ENCODE measurements at places on chromosomes 12 and 14.

GRCh38 chr14:71588028-71588427 is 344.2 kb upstream of the RGS6 start:
- DNase-seq = no peak

GRCh38 chr14:76984787-76985375 is 43.6 kb downstream of the IRF2BPL start:
- no peak for DNase-seq

- DNase-seq = no peak
Observed at GRCh38 chr12:114835031-114835430, 151.1 kb upstream of the TBX3 start.

GRCh38 chr14:97603201-97603600 is 806.0 kb downstream of the VRK1 start:
- DNase-seq = no peak

GRCh38 chr12:32486158-32486557 is 86.8 kb downstream of the FGD4 start:
- no peak for DNase-seq

DNA sequence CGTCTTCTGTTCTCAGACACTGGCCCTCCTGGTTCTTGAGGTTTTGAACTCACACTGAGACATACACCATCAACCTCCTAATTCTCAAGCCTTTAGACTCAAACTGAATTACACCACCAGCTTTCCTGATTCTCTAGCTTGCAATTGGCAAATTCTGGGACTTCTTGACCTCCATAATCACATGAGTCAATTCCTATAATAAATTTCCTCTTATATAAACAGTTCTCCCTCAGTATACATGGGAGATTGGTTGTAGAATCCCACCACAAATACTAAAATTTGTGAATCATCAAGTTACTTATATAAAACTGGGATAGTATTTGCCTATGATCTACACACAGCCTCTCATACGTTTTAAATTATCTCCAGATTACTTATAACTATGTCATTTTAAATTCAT is 162.2 kb downstream of the DIO2 start:
- no peak for DNase-seq

- DNase-seq = no peak
Observed at GRCh38 chr14:79064214-79064613, 894.0 kb downstream of the NRXN3 start.

DNA sequence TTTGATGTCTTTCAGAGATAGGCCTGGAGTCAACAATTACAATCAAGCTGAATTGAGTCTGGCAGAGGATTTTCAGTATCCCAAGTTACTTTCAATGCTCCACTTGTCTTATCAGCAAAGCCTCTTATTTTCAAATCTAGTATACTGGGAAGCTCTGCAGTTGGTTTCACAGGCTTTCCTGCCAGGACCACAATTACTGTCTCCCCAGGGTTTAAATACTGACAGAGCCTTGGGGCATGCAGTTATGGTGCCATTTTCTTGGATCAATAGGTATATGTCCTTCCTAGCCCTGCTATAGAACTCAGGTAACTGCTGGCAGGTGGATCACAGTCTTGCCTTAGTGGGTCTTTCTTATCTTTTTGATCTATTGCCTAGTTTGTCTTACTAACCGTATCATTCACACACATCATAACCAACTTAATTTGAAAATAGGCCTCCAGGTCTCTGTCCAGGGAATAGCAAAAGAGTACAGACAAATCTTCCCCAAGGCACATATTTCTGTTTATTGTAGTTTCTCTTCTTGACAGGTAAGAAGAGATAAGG is 22.4 kb upstream of the RNU6-8 start:
- DNase-seq = no peak

- no peak for DNase-seq
Observed at GRCh38 chr12:64102339-64102738, 119.8 kb downstream of the KICS2 start.
